ENCODE measurements at places on chromosomes 7 and 10. TPM values are rescaled to one million over a fixed set of nuclear protein-coding genes. Genes with fewer than 3 reads are reported as not detected.

Gene AKR1E2
- 11.7 TPM for total RNA-seq

Gene FAM3C
- 21.6 TPM for total RNA-seq

Gene PODXL
- total RNA-seq, result 0.26 TPM

Gene TAS2R60
- not detected for total RNA-seq

- DNase-seq, result peak; percentile 74
Observed at GRCh38 chr7:90709501-90710465, 113.7 kb downstream of the CDK14 start.

Gene MYPN
- under 0.01 TPM for total RNA-seq

Gene SAMD9
- total RNA-seq, result 14.6 TPM

DNA sequence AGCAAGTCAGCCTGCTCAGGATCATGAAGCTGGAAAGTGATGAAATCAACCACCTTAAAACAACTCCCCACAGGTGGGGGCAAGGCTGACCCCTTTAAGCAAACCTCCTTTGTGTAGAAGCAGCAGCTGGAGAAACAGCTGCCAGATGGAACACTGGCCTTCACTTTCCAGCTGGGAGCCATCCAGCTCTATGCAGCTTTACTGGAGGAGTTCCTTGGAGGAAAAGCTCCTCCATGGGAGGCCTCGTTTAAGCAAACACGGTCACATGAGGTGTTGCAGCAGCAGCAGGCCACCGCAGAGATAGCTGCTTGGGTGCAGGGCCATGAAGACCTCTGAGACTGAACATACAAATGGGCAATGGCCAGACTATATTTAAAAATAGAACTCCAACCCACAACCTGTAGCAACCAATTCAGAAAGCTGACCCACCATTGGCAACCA, 13.0 kb upstream of the DLG5 start:
- DNase-seq, result peak; percentile 53

- peak; percentile 72 for DNase-seq
Observed at GRCh38 chr10:3897156-3897555, 112.1 kb upstream of the KLF6 start.

DNA sequence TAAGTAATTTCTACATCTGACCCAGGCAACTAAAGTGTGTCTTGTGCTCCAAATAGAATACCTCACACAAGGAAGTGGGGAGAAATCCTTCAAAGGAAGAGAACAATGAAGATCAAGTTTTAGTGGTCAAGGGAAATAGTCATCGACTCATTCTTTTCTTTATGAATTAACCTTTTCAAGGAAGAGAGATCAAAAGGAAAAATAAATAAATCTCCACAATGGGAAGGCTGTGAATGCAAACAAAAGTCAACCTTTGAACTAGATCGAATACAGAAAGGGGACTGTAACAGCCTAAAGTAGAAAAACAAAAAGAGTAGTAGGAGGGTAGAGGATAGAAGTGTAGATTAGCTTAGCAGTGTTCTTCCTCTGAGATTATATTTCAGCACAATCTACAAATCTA, 274.6 kb upstream of the COBL start:
- DNase-seq, result no peak

GRCh38 chr10:83253011-83253671, 886.2 kb upstream of the GHITM start:
- DNase-seq, result no peak

GRCh38 chr7:40463446-40463845, 328.6 kb downstream of the SUGCT start:
- no peak for DNase-seq

Gene MBL2
- not detected for total RNA-seq

- no peak for DNase-seq
Observed at GRCh38 chr10:114053946-114054345, 10.3 kb downstream of the ADRB1 start.

- DNase-seq, result no peak
Observed at GRCh38 chr10:116688741-116689495, 53.4 kb downstream of the HSPA12A start.

DNA sequence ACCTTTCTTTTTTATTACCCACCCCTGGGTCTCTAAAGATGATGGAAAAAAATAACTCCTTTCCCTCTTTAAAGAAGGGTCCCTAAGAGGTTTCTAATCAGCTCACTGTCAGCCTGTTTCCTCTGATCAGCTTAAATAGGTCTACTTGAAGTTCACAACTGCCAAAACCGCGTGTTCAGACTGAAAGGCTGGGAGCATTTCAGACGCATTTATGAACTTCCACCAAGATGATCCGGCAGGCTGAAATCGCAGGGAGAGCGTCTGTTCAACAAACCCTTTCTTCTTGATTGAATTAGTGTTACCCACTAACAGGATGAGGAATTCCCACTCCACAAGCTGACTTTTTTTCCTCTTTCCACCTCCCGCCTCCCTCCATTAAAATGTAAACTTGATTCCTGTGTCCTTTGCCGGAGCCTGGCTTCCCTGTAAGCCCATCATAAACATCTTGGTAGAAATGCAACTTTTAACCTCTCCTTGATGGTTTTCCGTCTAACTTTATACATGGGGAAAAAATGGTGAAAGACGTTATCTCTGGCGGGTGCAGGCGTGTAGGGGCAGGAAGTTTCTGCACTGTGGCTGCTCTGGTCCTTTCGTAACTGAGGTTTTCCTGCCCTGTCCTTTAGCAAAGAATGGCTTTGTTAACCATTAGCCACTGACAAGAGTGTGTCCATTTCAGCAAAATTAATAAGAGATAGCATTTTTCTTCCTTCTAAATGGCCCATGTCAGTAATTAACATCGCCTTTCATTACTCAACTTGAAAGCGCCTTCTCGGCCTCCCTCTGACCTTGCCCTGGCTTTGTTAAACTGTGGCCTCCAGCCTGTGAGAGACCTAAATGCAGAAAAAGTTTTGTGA, 130.7 kb downstream of the BAMBI start:
- DNase-seq, result peak; percentile 32

GRCh38 chr7:45390731-45391130, 183.4 kb upstream of the ADCY1 start:
- no peak for DNase-seq
